ENCODE measurements at places on chromosomes 16 and 17.

- no peak for DNase-seq
Measured at GRCh38 chr16:2242598-2242997, 6.4 kb downstream of the DNASE1L2 start.

GRCh38 chr17:51487947-51488346, 227.6 kb downstream of the UTP18 start:
- DNase-seq = no peak

DNA sequence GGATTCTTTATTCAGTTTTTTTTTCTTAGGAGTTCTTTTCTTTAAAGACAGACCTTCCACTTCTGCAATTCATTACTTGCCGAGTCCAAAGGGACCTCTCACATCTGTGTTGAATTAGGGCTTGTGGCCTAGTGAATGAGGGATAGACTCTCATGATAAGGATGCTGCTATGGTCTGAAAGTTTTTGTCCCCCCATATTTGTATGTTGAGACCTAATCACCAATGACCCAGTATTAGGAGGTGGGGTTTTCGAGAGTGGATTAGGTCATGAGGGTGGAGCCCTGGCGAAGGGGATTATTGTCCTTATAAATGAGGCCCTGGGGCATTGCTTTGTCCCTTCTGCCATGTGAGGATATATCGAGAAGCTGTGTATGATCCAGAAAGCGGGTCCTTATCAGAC, 9.5 kb downstream of the KRT12 start:
- DNase-seq = no peak

- no peak for DNase-seq
Measured at GRCh38 chr17:44599298-44600175, 42.3 kb downstream of the FZD2 start.

DNA sequence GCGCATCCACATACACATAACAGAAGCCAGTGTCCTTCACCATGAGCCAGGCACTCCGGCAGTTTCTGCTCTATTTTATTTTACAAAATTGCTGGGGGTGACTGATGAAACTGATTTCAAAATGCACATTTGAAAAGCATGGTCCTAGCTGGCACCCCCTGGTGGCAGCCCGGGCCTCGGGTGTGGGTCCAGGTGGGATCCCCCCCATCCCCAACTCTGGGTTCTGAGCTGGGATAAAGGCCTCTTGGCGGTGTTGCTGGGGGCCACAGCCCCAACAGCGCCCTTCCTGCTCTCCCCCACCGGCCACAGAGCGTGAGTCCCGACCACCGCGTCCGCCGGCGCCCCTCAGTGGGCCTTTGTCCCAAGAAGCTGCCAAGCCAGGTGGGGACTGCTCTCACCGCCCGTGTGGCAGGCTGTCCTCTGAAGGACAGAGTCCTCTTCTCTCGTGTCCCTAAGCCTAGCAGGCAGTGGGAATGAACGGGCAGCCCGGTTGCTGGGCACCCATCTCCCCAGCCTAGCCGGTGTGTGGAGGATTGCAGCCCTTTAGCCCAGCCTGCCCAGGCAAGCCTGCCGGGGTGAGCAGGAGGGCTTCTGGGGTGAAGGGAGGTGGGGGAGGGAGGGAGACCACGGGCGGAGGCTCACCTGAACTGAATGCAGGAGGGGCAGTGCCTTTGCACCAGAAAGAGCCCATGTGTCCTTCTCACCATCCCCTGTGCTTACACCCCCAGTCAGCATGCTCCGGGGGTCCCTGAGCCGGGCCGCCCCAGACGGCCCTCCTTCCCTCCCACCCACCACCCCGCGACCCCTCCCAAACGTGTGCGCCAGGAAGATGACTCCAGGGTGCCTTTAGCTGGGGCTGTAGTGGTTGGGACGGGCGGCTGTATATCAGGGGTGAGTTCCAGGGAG, 898 bp downstream of the SNAI3 start:
- DNase-seq = no peak

DNA sequence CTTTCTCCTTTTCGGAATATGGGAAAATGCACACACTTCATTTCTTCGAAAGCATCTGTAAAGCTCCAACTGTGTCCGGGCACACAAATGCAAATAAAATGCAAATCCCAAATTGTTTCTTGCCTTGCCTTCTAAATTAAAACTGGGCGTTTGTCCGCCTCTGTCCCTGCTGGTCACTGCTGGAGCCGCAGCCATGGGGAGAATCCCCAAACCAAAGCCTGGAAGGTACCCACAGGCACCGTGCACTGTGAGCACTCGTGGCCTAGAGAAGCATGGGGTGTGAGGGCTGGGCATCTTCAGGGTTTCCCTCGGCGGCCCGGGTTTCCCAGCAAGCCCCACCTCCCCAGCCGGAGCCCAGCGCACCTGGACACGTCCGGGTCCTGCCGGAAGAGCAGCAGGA, 2.9 kb downstream of the SLC47A2 start:
- DNase-seq = no peak
